ENCODE measurements at places on chromosomes 5 and 9. TPM values are rescaled to one million over a fixed set of nuclear protein-coding genes. Genes with fewer than 3 reads are reported as not detected.

The MYMK gene
- polyA plus RNA-seq, result not detected

The SCGB3A2 gene
- not detected for polyA plus RNA-seq

The SLC25A46 gene
- 20.8 TPM for polyA plus RNA-seq

The CORO2A gene
- 1.9 TPM for polyA plus RNA-seq

The SOHLH1 gene
- 0.36 TPM for polyA plus RNA-seq
